Activated T-cell treated with anti-CD3 and anti-CD28 coated beads for 48 hours (primary cell): ENCODE measurements at places on chromosomes 16 and 17.

- DNase-seq: no peak
Observed at GRCh38 chr17:56812901-56813388, 20.8 kb downstream of the C17orf67 start.

DNA sequence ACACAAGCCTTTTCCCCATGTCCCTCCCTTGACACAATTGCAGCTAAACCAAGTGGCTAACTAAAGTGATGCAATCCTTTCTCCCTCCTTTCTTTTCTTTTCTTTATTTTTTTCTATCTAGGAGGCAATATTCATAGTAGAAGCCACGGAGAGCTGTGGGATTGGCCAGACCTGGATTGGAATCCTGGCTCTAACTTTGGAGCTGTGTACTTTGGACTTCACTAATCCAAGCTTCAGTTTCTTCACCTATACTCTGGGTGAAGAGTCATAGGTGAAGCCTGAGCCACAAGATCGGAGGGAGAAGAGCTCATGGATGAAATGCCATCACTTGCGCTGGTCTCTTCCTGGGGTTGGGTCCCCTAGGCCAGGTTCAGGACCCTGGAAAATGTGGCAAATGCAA, 177.2 kb downstream of the IRX5 start:
- DNase-seq: no peak

- DNase-seq: no peak
Observed at GRCh38 chr16:62213763-62214162, 177.5 kb upstream of the CDH8 start.

- no peak for DNase-seq
Observed at GRCh38 chr17:55729484-55729883, 6.8 kb upstream of the TMEM100 start.

DNA sequence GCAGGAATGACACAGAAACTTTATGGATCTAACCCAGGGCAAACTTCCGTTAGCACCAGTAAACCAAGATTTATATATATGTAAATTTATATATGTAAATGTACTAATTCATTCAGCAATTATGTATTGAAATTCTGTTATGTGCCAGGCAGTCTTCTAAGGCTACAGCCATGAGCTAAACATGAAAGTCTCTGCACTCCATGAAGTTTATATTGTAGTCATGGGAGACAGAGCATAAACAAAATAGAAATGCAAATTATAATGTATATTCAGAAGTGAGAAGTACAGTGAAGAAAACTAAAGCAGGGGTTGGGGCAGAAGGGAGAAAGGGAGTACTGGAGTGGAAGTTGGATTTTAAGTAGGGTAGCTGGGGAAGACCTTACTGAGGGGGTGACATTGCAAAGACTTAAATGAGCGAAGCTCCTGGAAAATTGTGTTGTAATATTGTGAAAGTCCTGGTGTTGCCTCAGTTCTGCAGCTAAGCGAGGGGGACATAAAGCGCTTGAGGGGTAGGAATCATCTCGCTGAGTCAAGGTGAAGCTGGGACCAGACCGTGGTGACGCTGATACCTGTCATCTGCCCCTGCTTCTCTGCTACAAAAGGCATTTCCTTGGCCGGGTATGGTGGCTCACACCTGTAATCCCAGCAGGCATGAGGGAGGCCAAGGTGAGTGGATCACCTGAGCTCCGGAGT, 64.8 kb downstream of the YPEL2 start:
- DNase-seq: no peak

GRCh38 chr17:42886283-42887176, 14.1 kb upstream of the G6PC1 start:
- DNase-seq: no peak

DNA sequence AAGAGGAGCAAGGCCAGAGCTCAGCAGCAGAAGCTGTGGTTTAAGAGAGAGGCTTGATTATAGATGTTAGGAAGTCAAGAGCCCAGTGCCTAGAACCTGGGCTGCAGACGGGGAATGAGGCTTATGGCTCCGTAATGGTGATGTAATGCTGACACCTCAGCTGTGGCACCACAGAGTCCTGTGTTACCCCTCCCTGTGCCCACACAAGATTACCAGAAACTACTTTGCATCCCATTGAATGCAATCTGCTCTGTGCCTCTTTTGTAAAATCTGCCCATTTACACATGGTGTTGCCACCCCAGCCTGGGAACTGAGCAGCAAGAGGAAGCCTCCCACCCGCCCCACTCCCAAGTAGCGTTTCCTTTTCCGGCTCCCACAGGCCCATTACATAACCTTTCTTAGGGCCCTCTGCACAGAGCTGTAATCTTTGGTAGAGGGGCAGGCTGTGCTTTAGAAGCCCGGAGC, 57.0 kb downstream of the PITPNC1 start:
- no peak for DNase-seq

GRCh38 chr16:79212114-79212791, 388.3 kb downstream of the MAF start:
- no peak for DNase-seq

- DNase-seq: no peak
Observed at GRCh38 chr16:50573947-50574744, 25.9 kb downstream of the NKD1 start.

DNA sequence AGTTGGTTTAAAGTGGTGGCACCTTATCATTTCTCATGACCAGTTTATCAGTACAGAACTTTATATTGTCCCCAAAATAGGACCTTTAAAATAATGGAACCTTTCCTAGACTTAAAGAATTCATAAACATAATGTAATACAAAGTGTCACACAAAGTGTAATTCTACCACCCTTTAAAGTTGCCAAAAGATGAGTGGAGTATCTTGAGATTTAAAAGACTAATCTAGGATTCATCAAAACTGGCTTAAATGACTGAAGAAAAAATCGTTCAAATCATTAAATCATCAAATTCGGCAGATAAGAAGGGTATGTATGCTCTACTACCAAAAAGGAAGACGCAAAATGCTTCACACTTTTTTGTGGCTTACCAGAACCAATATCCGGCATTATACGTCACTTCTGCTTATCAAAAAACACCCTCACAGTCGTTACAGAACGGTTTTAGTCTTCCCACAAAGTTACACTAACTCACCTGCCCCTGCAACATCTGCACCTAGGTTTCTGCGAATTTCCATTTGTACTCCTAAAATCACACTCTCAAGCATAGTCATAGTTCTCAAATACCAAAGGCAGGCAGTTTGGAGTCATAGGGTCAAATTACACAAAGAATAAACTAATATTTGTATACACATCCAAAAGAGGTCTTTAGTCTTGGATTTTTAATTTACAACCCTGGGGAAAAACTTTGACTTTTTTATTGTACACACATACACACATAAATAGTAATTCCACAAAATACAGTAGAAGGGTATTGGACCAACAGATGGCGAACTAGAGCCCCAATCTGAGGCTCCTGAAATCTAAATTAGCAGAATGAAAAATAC, 1.4 kb upstream of the KANSL1 start:
- DNase-seq: peak; percentile 33

DNA sequence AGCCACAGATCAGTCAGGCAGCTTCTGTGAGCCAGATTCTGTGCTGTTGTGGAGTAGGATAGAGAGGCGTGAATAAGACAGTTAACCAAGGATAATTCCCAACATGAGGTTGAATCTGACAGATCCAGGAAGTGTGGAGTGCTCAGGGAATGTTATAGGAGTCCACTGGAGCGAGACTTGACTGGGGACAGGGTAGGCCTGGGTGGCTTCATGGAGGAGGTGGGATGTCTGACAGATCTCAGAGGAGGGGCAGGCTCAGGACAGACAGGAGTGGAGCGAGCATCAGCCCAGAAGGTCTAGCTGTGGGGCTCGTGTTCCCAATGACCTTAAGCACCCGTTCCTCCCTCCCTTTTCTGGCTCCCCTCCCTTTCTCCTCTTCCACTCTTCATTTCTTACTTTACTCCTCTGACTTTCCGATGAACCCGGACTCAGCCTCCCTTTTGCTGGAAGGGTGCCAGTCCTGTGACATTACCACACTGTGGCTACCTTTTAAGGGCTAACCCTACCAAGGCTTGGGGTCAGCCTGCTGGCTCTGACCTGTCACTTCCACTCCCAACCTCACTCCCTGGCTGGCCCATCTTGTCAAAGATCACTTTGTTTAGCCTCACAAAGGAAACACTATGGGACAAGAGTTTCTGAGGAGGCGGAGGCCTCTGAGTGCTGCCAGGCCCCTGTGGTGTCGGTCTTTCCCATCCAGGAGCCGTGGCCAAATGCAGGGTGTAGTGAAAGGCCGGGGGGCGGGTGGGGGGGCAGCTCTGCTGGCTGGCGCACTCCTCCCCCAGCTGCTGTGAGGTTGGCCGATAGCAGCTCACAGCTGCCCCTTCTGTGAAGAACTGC, 28.5 kb upstream of the EFCAB13 start:
- DNase-seq: no peak

- DNase-seq: no peak
Observed at GRCh38 chr16:49492896-49493626, 119.5 kb downstream of the C16orf78 start.
